ENCODE measurements at places on chromosomes 16 and 17.

GRCh38 chr17:2475056-2475455 lies 36.6 kb downstream of the METTL16 start:
- no peak for DNase-seq

GRCh38 chr17:18946536-18946935 lies 5.4 kb upstream of the SLC5A10 start:
- no peak for DNase-seq

DNA sequence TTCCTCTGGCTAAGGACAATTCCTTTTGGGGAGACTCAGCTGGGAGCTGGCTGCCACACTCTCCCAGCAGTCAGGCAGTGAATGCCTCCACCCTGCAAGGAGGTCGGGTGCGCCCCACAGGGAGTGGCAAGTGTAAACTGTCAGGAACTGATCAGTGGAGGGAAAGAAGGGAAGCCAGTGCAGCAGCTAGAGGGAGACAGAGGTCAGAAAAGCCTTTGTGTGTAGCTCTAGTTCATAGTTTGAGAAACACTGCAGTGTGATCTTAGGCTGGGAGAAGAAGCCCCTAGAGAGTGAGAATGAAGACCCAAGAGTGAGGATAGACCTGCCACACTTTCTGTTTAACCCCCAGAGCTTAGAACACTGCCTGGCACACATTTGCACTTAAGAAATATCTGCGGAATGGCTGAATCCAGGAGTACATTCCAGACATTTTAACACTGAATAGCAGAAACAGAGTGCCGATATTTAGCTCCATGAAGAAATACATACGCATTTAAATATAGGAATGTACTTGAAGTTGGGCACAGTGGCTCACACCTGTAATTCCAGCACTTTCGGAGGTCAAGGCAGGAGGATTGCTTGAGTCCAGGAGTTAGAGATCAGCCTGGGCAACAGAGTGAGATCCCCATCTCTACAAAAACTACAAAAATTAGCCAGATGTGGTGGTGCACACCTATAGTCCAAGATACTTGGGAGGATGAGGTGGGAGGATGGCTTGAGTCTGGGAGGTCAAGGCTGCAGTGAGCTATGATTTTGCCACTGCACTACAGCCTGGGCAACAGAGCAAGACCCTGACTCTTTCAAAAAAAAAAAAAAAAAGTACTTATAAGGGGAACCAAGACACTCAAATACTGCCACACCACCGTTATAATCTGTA lies 11.1 kb upstream of the SLC5A11 start:
- DNase-seq: no peak

DNA sequence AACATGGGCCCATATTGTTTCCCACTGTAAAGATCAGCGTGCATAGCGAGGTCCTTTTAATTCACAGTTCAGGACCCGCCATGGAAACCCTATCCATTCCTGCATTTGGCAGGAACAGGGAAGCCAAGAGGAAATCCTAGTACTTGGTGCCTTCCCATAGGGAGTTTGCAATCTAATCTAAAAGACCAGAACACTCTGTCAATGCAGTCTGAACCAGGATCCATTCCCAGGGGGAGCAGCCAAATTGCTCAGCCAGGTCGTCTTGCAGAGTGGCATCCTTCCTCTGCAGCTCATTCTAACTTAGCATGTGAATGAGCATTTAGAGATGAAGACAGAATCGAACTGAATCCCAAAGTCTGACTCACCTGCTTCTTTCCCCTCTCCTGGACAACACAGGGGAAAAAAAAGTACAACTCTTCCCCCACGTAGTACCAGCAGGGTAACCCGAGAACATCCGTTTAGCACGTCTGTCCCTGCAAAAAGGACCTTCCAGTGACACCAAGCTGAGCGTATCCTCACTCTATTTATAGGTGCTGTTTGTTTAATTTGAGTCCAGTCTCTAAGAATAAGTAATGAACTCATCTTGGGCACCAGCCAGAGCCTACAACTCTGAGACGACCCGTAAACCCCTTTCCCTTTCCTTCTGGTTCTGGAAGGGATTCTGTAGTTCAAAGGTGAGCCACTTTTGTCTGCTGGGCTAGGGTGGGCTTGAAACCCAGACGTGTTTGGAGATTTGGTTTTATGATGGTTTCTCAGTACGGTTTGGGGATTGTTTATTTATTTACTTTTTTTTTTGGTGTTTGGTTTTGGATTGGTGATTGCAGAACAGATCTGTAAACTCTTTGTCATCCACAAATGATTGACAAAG lies 74.5 kb downstream of the ERCC4 start:
- no peak for DNase-seq

- no peak for DNase-seq
Observed at GRCh38 chr16:66751053-66751302, 431 bp downstream of the DYNC1LI2 start.

DNA sequence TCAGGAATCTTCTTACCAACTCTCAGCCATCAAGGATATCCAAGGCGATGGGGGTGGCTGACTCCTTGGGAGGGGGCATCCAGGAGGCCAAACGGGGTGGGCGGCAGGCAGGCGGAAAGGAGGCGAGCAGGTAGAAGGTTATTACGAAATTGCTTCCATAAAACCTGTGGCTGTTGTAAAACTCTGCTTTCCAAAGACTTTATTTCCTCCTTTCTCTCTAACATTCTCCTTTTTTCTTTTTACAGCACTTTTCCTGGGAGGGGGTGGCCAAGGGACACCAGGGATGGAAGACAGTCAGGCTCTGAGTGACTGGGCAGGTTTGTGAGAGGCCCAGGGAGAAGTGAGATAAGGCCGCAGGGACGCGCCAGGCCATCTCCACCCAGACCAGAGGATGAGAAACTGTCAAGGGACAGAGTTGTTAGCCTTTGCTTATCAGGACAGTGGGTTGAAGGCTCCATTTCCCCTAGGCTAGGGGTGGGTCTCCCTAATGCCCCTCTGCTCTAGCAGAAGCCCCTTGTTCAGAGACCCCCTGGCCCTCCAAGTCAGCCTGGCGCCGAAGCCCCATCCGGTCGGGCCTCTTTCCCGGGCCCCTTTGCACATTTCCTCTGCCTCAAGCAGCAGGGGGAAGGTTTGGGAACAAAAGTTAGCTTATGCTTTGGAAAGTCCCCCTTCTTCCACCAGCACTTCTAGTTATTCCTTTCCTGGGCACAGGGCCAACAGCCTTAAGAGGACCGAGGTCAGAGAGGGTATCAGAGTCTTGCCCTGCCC lies 5.0 kb upstream of the HOXB9 start:
- DNase-seq: no peak

DNA sequence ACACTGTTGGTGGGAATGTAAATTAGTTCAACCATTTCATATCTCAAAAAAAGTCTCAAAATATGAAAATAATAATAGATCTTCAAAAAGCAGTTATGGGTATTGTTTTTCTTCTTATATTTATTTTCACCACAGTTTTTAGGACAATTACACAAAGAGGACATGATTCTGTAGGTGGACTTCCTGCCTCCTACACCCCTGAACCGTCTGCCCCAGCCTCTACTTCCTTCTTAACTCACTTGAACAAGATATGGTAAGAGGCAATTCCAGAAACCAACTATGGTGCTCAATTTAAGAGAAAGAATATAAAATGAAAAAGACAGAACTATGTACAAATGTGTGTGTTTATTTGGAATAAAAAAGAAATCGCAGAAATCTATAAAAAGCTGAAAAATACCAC lies 74.1 kb upstream of the MON1B start:
- no peak for DNase-seq

GRCh38 chr17:81852237-81852636 lies 8.1 kb downstream of the P4HB start:
- DNase-seq: no peak

DNA sequence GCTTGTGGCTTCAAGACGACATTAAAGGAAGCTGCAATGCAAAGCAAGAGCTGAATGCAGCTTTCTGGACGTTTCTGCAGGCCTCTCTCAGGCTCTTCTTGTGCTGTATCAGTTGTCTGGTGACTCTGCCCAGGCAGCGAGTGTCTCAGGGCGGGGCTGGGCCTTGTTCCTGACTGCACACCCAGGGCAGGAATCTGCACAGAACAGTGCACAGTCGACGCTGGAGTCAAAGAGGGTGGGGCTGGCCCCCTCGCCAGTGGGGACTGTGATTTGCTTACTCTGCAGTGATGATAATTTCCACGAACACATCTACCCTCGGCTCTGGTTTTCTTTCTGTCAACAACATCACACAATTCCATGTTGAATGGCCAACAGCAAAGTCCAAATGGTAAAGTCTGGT lies 60.7 kb downstream of the IRF8 start:
- no peak for DNase-seq

- no peak for DNase-seq
Observed at GRCh38 chr17:76004750-76005262, 4.2 kb downstream of the CDK3 start.

DNA sequence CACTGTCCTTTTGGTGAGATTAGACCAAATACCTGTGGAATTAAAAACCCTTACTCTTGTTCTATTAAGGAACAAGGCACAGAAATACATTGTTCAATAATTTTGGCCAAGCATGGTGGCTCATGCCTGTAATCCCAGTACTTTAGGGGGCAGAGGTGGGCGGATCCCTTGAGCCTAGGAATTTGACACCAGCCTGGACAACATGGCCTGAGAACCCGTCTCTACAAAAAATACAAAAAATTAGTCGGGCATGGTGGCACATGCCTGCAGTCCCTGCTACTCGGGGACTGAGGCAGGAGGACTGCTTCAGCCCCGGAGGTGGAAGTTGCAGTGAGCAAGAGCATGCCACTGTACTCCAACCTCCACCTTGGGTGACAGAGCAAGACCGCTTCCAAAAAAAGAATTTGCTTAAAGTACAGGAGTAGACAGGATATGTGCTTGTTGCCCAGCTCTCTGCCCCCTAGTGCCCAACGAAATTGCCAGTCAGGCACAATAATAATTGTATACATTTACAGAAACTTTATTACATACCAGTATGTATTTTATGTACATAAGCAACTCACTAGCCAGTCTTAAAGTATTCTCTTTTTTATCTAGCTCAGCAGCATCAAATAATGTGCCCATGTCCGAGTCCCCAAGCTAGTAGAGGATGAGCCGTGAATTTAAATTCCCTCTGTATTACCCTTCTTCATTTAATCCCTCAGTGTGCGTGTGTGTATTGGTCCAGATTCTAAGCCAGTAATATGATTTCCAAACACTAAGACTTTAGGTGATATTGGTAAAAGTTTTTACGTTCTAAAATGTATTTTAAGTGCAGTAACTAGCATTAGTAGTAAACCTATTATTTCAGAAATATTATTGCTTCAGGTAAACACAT lies 1.4 kb downstream of the THUMPD1 start:
- DNase-seq: no peak

GRCh38 chr17:75827308-75828075 lies 16.7 kb downstream of the UNC13D start:
- no peak for DNase-seq

All from activated CD4-positive, CD25-positive, alpha-beta regulatory T cell (primary cell).